ENCODE measurements at places on chromosomes 2 and 18.

DNA sequence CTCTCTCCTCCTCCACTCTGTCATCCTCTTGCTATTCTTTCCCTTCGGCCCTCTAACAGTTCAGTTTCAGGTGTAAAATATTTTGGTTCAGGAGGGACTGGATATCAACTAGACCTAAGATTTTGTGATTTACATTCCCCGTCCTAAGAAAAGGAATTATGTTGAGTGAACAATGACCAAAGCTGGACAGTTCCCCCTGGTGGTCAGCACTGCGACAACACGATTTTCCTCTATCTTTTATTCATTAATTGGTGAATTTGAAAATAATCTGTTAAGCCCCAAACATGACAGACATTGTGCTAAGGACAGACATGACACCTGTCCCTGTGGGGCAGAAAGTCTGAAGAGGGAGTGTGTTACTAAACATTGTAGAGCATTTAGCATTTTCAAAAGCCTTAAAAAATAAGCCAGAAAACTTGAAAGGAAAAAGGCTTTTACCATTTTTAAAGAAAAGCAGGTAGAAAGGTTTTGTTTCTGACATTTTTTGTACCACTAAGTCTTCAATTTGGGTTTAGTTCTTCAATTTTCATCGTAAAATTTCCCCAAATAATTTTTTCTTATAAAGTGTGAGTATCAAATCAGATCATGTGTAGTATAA is 28.4 kb upstream of the GTF2A1L start:
- peak; percentile 48 for DNase-seq

GRCh38 chr2:26948800-26949199 is 21.6 kb upstream of the MAPRE3 start:
- no peak for DNase-seq

DNA sequence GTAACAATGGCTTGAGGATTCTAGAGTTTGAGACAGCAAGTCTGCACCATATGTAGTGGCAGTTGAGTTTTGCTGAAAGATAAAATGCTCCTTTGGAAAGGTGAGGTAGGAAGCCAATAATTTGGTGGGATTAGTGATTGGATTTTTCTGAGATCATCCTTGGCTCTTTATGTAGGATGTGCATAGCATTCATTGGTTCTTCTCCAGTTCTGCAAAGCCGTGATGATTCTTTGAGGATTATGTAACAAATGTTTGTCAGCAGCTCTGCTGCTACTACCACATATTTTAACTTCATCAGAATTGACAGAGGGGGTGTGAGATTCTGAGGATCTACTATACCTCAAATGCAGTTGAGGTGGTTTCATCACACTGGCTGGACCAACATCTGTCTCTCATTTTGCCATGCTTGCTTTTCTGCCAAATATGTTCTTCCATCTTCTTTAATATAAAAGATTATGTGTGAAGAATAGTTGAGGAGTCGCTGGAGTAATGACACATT is 188.9 kb upstream of the RASGRP3 start:
- DNase-seq = no peak

- DNase-seq = no peak
Observed at GRCh38 chr2:119289642-119290041, 66.0 kb downstream of the STEAP3 start.

GRCh38 chr18:6876641-6877041 is 147.1 kb downstream of the ARHGAP28 start:
- no peak for DNase-seq

- no peak for DNase-seq
Observed at GRCh38 chr2:83730223-83730622, 728.9 kb downstream of the SUCLG1 start.

GRCh38 chr18:79802298-79802697 is 4.6 kb downstream of the KCNG2 start:
- no peak for DNase-seq

DNA sequence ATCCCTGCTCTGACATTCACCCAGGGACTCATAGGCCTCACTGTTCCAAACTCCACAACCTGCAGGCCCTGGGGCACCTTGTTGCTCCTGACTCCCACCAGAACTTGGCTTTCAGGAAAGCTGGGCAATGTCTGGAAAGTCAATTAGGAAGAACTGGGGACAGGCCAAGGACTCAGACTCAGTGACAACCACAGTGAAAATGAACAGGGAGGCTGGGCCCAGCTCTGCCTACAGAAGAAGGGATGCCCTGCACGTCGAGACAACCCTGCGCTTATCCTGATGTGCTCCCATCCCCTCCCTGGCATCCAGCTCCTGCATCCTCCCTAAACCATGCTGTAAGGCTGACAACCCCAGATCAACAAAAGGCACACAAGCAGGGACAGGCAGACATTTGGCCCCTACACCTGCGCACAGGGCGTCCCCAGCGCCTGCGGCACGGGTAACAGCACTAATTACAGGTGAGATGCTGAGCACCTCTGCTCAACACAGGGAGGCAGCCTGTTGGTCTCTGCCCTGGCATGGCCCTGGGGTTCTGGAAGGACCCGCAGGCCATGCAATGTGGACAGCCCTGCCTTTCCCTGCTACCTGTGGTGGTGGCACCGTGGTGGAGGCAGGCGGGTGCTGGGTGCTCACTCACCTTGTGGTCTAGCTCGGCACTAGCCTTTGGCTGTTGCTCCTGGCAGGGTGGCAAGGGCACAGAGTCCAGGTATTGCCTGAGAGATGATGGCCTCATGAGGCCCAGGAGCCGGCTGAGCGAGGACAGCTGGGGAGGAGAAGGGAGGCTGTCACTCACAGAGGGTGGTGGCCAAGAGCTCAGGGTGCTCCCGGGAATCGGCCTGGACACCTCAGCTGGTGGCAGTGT is 23.6 kb upstream of the SEMA4C start:
- DNase-seq = no peak

- DNase-seq = no peak
Observed at GRCh38 chr2:75565472-75566462, 5.0 kb upstream of the EVA1A start.

GRCh38 chr2:186726938-186727337 is 33.1 kb downstream of the FAM171B start:
- no peak for DNase-seq

- DNase-seq = no peak
Observed at GRCh38 chr18:27213123-27213717, 28.1 kb upstream of the CHST9 start.

GRCh38 chr2:101401326-101401665 is 14.0 kb upstream of the CREG2 start:
- DNase-seq = no peak

DNA sequence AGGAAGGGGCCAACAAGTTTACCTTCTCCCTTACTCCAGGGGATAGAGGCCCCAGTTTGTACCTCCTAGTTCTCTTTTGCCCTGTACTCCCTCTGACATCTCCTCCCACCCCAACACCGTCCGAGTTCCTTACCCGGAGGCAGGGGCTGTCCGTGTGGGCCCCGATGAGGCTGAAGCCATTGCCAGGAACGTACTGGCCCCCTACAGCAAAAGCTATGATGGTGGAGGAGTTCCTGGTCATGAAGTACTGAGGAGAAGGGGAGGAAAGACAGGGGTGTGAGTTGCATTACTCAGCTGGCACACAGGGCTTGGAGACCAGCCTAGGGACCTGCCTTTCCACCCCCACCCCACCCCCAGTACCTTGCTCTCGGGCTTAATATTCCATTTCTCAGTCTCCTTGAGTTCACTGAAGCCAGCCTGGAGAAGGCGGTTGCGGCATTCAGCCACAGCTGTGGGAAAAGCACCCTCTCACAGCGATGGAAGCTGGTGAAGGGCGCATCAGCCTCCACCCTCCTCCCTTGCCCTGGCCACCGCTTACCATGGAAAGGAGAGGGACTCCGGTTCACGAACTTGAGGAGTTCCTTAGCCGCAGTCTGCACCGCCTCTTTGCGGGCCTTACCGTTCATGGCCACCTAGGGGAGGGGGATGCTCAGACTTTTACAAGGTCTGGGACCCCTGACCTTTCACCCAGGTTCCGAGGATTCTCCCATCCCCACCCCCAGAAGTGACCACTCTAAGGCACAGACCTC is 1.0 kb downstream of the DNPEP start:
- DNase-seq = no peak

GRCh38 chr2:202165945-202166344 is 72.5 kb downstream of the SUMO1 start:
- DNase-seq = no peak

DNA sequence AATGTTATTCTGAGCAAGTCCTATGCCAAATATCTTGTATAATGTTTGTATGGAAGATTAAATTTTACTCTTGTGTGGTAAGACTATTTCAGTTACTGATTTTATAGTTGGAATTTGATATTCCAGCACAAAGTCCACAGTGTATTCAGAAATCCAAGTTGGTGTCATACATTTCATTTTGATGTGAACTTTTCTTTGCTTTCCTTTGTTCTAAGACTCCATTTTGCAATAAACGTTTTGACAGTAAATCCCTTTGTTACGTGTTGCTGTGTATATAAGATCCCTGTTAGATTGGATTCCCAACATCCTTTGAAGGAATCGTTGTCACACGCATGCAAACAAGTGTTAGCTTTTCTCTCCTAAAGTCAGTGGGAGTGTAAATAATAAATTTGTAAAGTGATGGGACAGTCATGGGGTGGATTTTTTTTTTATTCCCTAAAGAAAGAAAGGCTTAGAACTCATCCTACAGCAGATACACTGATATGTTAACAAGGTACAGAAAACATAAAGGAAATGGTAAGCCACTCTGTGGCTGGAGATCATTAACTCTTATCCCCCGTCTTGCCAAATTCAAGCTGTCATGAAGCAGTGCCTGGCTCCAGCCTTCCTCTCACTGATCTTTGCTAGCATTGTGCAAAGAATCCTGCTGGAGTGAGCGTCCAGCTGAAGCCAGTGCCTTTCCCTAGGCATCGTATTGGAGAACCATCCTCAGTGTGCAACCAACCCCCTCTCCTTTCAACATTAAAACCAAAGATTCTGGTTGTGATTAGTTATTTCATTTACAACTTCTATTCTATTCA is 127.6 kb upstream of the CDCA7 start:
- DNase-seq = no peak

DNA sequence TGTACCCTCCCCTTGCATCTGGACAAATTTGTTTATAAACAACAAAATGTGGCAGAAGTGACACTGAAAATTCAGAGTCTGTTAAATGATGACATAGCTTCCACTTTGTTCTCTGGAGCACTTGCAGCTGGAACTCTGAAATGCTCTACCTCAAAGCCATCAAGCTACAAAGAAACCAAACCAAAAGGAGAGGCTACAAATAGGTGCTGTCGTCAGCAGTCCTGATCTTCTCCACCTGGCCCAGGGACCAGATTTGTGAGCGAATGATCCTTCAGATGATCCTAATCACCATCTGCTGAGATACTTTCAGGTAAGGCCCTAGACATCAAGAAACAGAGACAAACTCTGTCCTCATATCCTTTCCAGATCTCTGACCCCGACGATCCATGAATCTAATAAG is 27.9 kb upstream of the PAIP2B start:
- no peak for DNase-seq

DNA sequence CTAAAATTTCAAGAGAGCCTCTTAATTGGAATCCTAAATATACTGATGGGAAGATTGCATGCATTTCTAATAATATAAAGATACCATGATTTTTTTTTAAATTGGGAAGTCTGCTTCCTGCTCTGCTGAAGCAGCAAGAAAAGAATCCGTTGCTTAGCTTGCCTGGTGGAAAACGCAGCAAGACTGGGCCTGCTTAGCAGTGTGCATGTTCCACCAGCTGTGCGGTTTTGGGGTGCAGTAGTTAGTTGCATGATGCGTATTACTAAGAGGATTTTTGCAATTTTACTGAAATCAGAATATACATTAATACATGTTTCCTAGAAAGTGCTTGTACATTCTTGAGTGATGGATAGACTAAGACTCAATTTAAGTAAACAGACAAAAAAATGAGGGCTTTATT is 319.9 kb downstream of the CMPK2 start:
- DNase-seq = no peak

- no peak for DNase-seq
Observed at GRCh38 chr2:207763303-207763917, 6.3 kb downstream of the FZD5 start.

GRCh38 chr18:77059294-77059916 is 73.2 kb downstream of the MBP start:
- DNase-seq = peak; percentile 51

DNA sequence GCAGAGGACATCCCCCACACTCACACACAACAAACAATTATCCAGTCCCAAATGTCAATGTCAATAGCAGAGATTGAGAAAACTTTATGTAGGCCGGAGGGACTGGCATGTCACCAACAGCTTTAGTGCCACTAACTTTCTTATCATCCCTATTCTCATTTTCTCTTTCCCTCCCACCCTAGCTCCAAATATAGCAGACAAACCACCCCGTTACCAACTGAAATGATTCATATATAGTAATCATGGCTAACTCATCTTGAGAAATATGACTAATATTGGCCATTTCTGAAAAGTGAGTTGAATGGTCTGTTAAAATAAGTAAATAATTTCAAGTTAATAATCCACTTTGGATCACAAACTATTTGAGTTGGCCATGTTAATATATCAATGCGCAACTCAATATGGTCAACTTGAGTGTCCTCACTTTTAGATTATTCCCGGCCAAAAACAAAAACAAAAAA is 242.1 kb upstream of the RND3 start:
- no peak for DNase-seq

DNA sequence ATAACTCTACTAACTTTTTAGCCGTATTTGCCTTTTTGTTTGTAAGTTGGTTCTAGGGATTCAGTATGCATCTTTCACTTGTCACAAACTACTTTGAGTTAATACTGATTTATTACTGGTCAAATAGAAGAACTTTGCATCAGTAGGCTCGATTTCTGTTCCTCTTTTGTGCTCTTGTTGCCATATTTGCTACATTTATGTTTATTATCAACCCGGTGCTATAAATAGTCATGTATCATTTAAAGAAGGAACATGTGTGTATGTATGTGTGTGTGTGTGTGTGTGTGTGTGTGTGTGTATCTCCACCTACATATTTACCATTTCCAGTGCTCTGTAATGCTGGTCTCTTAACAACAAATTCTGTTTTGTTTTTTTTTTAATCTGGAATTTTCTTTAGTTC is 79.6 kb upstream of the B3GNT7 start:
- no peak for DNase-seq

GRCh38 chr2:70388128-70388527 is 86.3 kb upstream of the FAM136A start:
- peak; percentile 93 for DNase-seq

DNA sequence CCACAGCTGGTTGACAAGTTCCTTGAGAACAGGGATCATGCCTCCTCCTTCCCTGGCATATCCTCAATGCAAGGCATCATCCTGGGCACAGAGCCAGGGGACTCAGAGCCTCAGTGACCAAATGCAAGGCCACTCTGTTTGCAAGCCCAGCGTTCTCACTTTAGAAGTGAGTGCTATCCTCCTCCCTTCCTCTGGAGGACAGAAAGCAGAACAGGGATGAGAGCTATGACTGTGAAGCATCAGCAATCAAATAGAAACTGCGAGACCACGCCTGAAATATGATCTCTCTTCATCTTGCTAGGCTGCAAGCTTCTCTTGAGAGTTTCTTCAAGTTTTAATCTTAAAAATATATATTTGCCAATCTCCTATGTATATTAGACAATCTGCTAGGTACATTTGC is 119.8 kb downstream of the LRATD1 start:
- DNase-seq = no peak

Data from RWPE1 (cell line).